ENCODE measurements at places on chromosomes 16 and 17.

GRCh38 chr16:56800355-56800754 is 64.7 kb upstream of the SLC12A3 start:
- DNase-seq, result no peak

- DNase-seq, result no peak
Measured at GRCh38 chr16:88920618-88921590, 54.4 kb upstream of the PABPN1L start.

DNA sequence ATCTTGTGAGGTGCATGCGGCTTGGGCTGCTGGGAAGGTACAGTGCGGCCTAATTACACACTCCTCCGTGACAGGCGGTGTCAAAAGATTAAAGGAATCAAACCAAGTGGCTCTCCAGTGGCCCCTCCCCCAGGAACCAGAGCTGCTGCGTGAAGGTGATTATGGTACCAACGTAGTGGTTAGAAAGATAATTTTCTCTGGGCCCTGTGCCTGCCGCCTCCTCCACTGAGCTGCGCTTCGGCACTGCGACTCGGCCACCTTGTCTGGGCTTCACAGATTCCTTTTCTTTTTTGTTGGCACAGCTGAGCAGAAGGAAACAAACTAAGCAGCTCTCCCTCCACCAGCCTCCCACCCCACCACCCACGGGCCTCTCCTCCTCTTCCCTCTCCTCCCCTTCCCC is 113.2 kb upstream of the SDK2 start:
- DNase-seq, result no peak

DNA sequence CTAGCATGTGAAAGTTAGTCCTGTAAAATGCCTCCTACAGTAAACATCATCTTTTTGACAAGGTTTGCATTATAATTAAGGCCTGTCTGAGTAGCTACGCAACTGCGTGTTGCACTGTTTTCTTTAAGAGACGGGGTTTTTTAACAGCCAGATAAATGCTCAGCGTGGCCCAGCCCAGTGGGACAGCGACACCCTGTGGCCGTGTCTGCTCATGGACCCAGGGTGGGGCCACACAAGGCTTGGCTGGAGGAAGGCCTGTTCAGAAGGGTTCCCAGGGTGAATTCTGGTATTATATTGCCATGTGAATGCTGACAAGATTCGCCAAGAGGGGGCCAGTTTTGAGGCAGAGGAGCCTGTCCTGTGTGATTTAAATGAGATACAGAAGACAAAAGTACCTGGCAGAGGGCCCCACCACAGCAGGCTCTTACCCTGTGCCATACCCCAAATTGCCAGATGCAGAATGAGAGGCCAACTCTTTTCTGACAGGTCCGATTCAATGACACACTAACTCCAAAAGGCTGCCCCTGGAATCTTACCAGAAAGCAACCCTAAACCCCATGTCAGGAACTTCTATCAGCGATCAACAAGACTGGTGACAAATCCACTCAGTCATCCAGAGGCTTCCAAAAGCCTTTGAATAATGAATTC is 65.9 kb upstream of the IRX6 start:
- no peak for DNase-seq

DNA sequence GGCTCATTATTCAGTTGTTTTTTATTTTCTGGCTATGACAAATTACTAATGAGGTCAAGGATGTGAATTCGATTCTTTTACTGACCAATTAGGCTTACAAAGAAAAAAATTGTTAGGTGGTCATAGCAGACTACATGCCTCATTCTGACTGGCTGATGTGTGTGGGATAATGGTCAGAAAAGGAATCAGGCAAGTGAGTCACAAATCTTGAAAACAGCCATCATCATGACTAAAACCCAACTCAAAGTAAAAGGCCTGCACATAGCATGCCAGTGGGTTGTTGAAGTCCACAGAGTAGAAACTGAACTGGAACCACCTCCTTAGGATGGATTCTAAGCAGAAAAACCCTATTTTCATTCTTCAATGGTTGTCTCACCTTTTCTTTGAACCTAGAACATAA is 8.6 kb downstream of the RPGRIP1L start:
- DNase-seq, result no peak

GRCh38 chr17:36498560-36499300 is 12.2 kb downstream of the ZNHIT3 start:
- DNase-seq, result no peak

GRCh38 chr17:65027305-65027704 is 29.2 kb downstream of the GNA13 start:
- peak; percentile 33 for DNase-seq

- no peak for DNase-seq
Measured at GRCh38 chr16:72992142-72992601, 55.8 kb downstream of the ZFHX3 start.

DNA sequence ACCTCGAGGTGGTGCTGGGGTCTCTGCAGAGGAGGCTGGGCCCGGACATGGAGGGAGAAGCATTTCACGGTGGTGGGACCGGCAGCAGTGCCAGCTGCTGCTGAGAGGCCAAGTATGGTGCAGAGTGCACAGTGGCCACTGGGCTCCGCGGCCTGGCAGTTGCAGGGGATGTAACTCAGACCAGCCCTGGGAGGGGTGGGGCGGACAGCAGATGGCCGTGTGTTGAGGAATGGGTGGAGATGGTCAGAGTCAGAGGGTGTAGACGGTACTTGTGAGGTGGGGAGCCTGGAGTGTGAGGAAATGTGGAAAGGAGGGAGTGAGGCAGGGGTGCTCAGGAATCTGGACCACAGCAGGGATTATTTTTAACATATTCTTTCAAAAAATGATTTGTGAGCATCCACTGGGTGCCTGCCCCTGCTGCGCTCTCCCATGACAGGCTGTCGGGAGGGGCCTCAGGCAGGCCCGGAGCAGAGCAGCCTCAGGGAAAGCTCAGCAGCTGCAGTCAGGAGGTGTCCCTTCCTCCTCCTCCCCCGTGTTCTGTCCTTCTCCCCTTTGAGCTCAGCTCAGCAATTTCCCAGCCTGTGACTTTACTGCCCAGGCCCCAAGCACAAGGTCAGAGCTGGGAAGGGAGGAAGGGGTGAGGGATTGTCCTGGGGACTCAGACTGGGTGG is 113.1 kb downstream of the RAP1GAP2 start:
- no peak for DNase-seq

GRCh38 chr17:66260275-66260674 is 31.1 kb upstream of the APOH start:
- no peak for DNase-seq

GRCh38 chr17:40448639-40449261 is 5.5 kb downstream of the IGFBP4 start:
- no peak for DNase-seq

- DNase-seq, result no peak
Measured at GRCh38 chr17:50916026-50916707, 50.0 kb upstream of the TOB1 start.

- no peak for DNase-seq
Measured at GRCh38 chr16:7378024-7378695, 45.5 kb downstream of the RBFOX1 start.

- DNase-seq, result no peak
Measured at GRCh38 chr17:36629970-36630502, 28.7 kb downstream of the MRM1 start.

- no peak for DNase-seq
Measured at GRCh38 chr16:58235663-58236062, 37.8 kb upstream of the CSNK2A2 start.
